Fibroblast of lung (primary cell): ENCODE measurements at places on chromosomes 7 and 10. TPM values are rescaled to one million over a fixed set of nuclear protein-coding genes. Genes with fewer than 3 reads are reported as not detected.

GRCh38 chr7:93890464-93891068 lies at the start of gene TFPI2:
Gene TFPI2 (minus strand): TSS chr7:93890753. CDS start chr7:93890678, 75 bp downstream.
- peak; percentile 85 for DNase-seq

DNA sequence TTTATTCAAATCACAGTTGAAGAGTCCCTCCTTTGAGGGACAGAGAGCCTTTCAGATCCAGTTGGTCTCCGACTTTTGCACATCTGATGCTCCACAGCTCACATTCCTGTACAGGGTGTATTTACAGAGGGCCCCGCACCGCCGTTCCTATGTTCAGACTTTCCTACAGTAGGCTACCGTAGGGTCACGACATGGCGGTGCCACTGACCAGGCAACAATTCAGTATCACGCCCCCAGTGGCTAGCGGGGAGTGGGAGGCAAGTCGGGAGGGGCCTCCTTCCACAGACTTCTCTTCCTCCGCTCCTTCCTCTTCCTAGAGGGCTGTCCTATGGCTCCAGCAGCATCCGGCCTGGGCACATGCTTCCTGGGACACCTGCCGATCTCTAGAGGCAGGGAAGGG lies 40.6 kb upstream of the ENO4 start:
- no peak for DNase-seq

- DNase-seq = no peak
These were observed 35.7 kb downstream of the ITIH2 start for GRCh38 chr10:7738536-7739407.

DNA sequence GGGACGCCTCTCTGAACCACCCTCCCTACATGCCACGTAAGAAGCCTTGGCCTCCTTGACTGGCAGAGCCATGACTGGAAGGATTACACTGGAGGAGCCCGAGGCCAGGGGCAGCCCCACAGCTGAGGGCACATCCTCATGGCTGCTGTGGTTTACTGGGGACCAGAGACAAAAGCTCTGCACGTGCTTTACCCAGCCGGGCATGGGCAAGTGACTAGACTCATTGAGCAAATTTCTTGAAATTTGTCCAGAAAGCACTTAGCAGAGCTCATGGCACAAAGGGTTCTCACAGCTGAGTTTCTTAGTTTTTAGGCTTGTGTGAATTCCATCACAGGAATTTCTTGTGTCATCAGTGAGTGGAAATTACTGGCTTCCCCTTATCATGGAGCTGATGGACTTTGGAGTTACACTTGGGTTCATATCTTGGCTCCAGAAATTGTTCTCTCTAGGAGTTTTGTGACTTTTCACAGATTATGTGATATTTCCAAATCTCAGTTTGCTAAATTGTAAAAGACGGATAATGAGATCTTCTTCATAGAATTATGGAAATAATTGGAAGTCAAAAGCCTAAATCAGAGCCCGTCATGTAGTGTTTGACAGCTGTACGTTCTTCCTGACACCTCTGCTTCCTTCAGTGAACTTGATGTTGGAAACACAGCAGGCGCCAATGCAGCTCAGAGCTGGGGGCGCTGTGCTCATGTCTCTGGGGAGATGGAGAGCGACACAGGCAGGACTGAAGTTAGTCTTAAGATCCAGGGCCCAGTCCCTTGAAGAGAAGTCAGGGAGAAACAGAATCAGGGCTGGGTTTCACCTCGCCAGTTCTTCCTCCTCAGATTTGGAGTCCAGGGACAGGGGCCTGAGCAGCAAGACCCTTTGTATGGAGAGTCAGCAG lies 47.7 kb upstream of the MGAM2 start:
- no peak for DNase-seq

GRCh38 chr7:96330193-96330592 lies 8.3 kb upstream of the SLC25A13 start:
- no peak for DNase-seq

DNA sequence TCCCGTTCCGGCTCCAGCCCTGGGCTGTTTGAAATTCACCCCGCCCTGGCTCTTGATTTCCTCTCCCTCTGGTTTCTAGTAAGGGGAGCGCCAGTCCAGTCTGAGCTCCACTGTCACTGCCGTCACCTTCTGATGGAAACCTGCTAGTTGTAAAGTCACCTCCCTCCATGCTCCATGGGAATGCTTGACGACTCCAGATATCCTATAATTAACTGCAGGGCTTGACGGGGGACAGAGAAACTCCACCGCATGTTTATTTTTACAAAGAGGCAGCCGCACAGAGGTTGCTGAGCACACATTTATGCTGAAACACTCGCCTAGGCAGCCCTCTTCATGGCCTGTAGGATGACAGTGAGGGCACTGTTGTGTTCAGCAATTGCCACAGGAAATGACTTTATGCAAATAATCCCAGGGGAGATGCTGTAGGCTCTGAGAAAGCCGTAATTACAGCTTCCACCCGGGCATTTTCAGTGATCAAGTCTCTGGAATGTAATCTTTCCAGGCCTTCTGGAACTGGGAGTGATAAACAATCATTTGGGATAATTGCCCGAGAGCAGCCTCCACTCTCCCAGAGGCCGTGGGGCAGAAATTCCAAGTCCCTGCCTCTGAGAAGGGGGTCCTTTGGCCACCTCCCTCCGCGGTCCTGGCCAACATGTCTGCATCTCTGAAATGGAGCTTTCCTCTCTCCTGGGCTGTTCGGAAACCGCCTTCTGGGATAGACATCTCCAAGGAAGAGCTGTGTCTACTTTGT lies 300.5 kb downstream of the KLF6 start:
- peak; percentile 33 for DNase-seq

- DNase-seq = no peak
These were observed 206.9 kb upstream of the C7orf33 start for GRCh38 chr7:148383651-148384050.

- no peak for DNase-seq
These were observed 279.8 kb downstream of the SEC23IP start for GRCh38 chr10:120172356-120172755.

DNA sequence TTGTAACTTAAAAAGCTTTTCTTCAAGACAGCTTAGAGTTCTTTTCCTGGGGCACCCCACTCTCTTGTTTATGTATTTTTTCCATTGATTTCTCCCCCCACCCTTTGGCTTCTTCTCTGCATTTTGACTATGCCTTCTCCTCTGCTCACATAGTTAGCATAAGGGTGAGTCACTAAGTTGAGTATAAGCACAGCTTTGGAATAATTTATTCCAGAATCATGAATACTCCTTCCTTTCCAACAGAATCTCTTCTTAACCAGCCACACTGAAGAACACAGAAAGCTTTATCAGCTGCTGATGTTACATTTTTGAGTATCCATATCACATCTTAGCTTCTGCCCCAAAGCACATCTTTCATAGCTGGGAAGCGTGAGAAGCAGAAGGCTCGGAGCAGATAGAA lies 449.5 kb upstream of the MKI67 start:
- DNase-seq = no peak

- DNase-seq = no peak
These were observed 80.7 kb upstream of the BTBD16 start for GRCh38 chr10:122190176-122190943.

- no peak for DNase-seq
These were observed 732.1 kb upstream of the C7orf33 start for GRCh38 chr7:147858421-147858820.

GRCh38 chr7:100867776-100868485 lies 744 bp downstream of the TRIP6 start:
- DNase-seq = no peak

GRCh38 chr7:114070246-114070645 lies 151.4 kb upstream of the PPP1R3A start:
- peak; percentile 15 for DNase-seq

GRCh38 chr7:101058355-101058754 lies 26.9 kb upstream of the TRIM56 start:
- peak; percentile 62 for DNase-seq

The OR2A7 gene
- total RNA-seq = 0.26 and 0.50 TPM in 2 replicates

The ODAD2 gene
- total RNA-seq = 1.3 and 1.5 TPM in 2 replicates

The PYROXD2 gene
- total RNA-seq = 12.8 and 16.0 TPM in 2 replicates
